ENCODE measurements at places on chromosomes 7 and 10.

GRCh38 chr10:50388181-50388580 is 136.9 kb upstream of the ASAH2 start:
- DNase-seq, result no peak

DNA sequence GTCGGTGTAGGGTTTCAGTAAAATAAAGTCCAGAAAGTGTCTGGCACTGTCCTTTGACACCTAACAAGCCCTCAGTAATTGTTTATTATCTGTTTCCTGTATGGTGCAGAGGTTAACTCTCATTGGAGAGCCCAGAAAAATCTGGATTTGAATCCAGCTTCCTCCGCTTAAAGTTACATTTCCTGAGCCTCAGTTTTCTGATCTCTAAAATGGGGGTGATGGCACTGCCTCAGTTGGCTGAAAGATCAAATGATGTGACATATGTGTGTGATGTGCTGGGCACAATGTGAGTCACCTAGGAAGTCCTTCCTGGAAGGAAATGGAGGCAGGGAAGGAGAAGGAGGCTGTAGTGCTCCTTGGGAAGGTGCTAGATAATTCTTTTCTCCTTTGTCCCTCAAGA is 14.7 kb upstream of the CDH23 start:
- DNase-seq, result no peak

- no peak for DNase-seq
Observed at GRCh38 chr10:123227706-123228105, 73.5 kb downstream of the BUB3 start.

DNA sequence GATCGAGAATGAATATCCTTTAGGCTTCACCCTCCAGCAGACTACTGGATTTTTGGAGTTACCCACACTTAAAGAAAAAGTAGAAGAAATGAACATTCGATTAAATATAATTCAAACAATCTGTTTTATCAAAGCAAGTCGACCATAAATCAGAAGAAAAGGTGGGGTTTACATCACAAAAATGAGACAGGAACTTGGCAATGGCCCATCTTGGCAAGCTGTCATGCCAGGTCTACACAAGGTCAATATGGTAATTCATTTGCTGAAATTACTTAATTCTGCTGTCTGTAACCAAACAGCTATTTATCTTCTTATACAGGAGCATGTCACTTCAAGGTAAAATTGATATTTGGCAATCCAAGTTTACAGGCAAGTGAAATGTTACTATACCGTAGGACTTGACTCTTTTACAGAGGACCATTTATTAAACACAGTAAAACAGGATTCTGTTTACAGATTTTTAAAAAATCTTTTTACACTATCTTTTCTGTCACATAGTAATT is 640.6 kb upstream of the NRP1 start:
- DNase-seq, result no peak

DNA sequence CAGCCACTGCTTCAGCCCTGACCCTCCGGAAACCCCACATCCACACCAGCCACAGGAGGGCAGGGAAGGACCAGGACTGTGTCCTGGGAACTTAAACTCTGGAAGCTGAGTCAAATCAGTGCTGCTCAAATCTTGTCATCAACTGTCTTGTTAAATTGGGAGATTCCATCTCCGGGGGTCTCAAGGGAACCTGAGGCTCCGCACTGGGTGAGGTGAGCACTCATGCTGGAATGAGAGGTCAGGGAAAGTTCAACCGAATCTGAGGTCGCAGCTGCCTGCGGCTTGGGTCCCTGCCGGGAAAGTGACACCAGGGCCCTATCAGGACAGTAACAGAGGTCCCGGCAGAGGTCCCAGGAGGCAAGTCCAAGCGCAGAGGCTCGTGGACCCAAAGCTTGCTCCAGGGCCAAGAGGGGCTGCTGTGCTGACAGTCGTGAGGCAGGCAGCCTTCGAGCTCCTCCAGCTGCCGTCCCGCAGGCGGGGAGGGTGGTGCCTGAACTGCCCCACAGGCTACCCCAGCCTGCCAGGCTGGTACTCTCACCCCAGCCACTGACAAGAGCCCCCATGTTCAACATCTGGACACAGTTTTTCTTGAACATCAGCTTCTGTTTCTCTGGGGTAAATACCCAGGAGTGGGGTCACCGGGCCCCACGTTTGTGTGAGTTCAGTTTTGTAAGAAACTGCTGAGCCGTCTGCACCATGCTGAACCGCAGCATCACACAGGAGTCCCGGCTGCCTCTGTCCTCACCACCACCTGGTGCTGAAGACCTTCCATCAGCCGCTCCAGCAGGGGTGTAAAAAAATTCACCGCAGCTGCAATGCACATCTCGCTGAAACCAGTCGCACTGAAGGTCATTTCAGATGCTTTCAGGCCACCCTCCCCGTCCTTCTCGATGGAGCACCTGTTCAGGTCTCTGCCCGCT is 101.0 kb downstream of the DIP2C start:
- DNase-seq, result peak; percentile 45

GRCh38 chr7:134502463-134503371 is 24.6 kb upstream of the AKR1B10 start:
- peak; percentile 82 for DNase-seq

GRCh38 chr7:137755427-137755826 is 91.3 kb downstream of the DGKI start:
- no peak for DNase-seq

DNA sequence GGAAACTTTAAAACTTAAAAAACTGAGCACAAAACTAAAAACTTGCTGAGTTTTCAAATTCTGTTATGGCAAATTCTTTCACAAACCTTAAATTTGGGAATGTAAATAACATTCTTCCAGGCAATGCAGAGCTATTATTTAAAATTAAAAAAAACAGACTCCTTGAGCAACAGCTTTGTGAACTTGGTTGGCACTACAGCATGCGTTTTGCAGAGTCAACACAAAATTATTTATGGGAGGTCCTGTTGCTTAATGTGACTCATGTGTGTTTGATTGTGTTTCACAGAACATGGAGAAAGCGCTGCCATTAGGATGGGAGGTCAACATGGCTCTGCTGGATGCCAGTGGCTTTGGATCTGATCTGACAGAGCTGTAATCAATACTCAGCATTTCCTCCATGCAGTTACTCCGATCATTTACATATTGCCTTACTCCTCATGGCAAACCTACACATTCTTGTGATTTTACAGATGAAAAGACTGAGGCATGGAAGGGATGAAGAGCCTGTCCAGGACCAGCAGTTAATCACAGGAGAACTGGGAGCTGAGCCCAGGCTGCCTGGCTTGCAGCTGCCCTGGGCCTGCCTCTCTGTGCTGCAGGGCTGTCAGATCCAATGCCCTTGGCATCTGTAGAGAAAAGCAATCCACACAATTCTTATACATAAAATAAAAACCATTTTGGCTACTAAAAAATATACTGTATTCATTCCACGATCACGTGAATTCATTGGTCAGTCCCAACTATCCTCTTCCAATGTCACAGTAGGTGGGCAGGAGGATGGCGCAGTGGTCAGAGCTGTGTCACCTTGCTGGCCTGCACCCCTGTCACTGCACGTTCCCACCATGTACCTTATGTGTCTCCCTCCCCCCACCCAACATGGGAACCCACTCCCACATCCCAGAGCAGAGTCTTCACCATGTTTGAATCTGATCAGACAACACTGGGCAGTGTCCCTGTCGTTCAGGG is 200.9 kb downstream of the CXCL12 start:
- peak; percentile 53 for DNase-seq

DNA sequence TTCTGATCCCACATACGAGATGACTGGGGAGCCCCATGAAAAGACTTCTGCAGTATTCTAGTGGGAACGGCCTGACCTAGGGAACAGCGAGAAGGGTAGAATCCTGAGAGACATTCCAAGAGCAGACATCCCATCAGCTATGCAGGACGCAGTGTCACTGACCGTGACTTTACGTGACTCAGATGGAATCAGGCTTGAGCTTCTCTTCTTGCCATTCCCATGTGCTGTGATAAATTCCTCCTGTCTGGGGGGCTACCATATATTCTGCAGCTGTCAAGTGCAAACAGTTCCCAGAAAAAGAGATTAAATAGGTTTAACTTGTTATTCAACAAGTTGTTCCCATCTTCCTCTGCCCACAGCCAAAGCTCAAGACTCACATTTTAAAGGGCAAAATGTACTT is 73.1 kb upstream of the PDE1C start:
- no peak for DNase-seq

DNA sequence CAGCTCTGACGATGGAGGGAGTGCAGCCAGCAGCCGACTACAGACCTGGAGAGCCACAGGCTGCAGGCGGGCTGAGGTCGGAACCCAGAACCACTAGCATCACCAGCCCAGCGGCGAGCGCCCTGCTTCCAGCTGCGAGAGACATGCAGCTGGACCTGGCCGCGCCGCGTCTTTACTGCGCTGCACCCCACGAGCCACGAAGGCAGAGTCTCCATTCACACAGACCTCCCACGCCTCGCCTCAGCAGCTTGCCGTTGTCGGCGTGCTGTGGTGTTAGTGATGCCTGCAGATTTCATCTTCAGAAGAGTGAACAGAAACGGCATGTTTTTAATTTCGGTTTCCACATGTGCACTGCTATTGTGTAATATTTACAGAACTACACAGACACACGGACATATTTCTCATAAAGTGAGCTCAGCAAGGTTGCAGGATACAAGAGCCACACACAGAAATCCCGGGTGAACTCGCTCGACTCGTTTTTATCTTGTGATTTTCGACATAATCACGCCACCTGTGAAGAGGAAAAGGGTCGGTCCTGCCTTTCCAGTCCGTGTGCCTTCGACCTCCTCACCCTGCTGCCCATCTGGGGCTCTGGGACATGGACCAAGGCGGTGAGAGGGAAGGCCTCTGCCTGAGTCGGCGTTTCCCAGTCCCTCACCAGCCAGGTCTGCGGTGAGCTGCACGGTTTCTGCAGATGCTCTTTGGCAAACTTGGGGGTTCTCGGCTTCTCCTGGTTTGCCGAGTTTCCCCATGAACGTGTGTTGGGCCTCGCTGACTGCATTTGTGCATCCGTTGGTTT is 252.2 kb downstream of the ELFN1 start:
- DNase-seq, result no peak

GRCh38 chr7:27389496-27389895 is 146.9 kb downstream of the EVX1 start:
- DNase-seq, result no peak

DNA sequence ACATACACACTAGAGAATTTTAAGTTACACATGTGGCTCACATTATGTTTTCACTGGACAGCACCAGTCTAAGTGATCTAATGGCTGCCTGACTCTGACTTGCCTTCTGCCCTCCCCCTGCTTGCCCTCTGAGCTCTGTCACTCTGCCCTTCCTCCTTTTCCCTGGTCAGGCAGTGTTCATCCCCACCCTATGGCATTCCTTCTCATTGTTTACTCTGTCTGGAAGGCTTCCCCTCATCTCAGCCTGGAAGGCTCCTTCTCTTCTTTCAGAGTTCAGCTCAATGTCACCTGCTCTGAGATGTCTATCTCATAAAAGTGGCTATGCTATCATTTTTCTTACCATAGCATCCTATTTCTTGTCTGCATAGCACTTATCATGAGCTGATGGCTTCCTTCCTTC is 305.7 kb downstream of the BMPER start:
- DNase-seq, result no peak

GRCh38 chr7:141417506-141417905 is 133.7 kb upstream of the AGK start:
- DNase-seq, result no peak

GRCh38 chr10:132918617-132919373 is 23.6 kb downstream of the CFAP46 start:
- DNase-seq, result no peak

GRCh38 chr10:125824736-125825135 is 1.4 kb downstream of the BCCIP start:
- DNase-seq, result peak; percentile 8

DNA sequence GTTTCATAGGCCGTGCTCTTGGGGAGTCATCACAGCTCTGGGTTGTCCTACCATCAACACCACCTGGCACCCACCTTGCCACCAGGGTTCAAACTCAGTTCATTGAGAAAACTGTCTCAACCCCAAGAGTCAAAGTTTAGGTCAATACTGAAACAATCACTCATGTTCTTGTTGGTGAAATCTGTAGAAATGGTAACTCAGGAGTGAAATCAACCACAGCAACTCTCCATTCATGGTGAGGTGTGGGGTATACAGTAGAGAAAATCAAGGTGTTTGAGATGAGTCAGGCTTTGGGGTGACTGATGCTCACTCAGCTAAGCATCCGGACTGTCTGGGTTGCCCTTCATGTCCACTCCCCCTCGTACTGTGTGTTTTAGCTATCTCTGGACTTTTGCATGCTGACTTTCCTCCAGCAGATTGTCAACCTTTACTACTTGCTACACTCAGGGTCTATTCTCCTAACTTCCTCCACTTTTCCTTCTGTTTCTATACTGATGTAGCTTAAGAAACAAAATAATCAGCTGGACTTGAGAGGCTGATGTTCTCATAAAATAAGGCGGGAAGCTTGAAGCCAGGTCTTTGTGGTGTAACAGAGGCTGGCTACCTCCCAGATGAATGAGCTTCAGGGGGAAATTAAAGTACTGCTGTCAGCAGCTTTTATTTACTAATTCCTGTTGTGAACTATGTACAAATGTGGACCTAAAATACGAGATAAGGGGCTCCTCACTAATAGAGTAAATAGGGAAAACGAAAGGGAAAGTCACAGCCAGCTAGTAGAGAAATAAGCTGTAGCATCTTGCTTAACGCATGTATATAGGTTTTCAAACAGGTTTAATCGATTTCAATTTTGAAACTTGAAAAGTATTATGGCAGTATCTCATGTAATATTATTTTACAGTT is 173.6 kb upstream of the AKR1E2 start:
- no peak for DNase-seq

- DNase-seq, result peak; percentile 90
Observed at GRCh38 chr10:13716081-13717071, 129.6 kb downstream of the PRPF18 start.

GRCh38 chr10:1243486-1244234 is 187.5 kb downstream of the WDR37 start:
- no peak for DNase-seq

DNA sequence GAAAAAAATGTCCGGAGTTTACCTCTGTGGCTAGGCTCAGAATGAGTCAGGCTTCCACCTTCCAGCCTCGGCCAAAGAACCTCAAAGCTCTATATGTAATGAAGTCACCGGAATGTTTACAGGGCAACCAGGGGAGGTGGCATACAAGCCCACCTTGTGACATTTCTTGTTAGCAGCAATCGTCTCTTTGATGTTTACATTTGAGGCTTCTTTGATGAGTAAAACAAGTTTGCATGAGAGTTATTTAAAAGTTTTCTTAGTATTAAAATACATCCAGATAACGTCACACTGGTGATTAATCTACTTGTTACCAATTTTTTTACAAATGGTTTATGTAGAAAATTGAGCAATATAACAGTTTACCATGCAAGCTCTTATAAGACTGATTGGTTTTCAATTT is 133.1 kb upstream of the ADAM12 start:
- no peak for DNase-seq

- no peak for DNase-seq
Observed at GRCh38 chr7:130882396-130882795, 148.4 kb upstream of the KLF14 start.
